Fibroblast of lung (primary cell): ENCODE measurements at places on chromosomes 2 and 18.
A peak's percentile ranks its signal among the peaks of the same experiment; 100 is the strongest.

- DNase-seq = no peak
These were observed 213.4 kb downstream of the RND3 start for GRCh38 chr2:150274108-150274507.

GRCh38 chr18:62682371-62682770, 33.0 kb upstream of the PHLPP1 start:
- DNase-seq = no peak

- peak; percentile 63 for DNase-seq
These were observed 41.5 kb upstream of the CAB39 start for GRCh38 chr2:230671117-230671516.

GRCh38 chr2:142877216-142877838, at the start of gene KYNU:
TSS of gene KYNU (plus strand) at chr2:142877664. CDS start at chr2:142885368, 7,704 bp downstream.
- peak; percentile 39 for DNase-seq

- no peak for DNase-seq
These were observed 20.2 kb downstream of the SCYGR8 start for GRCh38 chr2:227765788-227766372.

DNA sequence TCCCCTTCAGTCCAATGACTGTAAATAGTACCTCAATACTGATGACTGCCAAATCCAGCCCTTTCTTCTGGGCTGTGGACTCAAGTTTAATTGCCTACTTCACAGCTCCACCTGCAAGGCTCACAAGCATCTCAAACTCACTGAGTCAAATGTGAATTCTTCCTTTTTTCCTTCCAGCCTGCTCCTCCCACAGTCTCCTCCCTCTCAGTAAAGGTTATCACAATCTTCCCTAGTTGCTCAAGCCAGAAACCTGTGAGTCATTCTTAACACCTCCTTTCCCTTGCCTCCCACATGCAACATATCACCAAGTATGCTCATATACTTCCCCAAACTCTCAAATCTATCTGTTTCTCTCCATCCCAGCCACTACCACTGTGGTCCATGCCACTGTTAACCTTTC, 3.7 kb upstream of the MFSD6 start:
- DNase-seq = peak; percentile 60

GRCh38 chr2:46480562-46480961, 1.2 kb downstream of the TMEM247 start:
- DNase-seq = no peak

DNA sequence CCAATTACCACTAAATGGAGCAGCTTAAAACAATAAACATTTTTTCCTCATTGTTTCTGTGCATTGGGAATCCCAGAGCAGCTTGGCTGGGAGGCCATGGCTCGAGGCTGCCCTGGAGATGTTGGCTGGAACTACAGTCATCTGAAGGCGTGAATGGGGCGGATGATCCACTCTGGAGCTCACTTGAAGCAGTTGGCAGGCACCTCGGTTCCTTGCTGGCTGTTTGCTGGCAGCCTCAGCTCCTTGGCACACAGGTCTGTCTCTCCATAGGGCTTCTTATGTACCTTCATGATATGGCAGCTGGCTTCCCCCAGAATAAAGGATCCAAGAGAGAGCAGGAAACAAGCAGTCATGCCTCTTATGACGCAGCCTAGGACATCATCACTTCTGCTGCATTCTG, 227.0 kb upstream of the COPS8 start:
- DNase-seq = no peak

GRCh38 chr2:161415987-161416707, at the start of gene TBR1:
TSS of gene TBR1 (plus strand) at chr2:161416297. CDS start at chr2:161416411, 114 bp downstream.
- peak; percentile 21 for DNase-seq

- no peak for DNase-seq
These were observed 5.4 kb downstream of the SIX2 start for GRCh38 chr2:45003579-45004551.

DNA sequence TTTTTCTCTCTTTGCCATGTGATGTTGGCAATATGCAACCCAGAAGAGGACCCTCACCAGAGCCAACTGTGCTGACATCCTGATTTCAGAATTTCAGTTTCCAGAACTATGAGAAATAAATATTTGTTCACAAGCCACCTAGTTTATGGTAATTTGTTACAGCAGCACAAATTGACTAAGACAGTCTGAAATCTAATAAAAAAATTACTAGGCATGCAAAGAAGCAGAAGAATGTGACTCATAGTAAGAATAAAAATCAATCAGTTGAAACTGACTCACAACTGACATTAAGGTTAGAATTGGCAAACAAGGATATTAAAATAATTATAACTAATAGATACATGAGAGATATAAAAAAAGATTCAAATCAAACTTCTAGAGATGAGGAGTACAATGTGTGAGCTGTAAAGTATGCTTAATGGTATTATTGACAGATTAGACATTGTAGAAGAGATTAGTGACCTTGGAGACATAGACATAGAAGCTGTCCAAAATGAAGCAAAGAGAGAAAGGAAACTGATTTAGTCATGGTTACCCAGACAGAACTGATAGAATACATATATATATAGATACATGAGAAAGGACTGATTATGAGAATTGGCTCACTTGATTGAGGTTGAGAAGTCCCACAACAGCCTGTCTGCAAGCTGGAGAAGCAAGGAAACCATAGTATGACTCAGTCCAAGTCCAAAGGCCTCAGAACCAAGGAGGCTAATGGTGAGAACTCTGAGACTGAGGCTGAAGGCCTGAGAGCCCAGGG, 27.8 kb upstream of the TTC39C start:
- no peak for DNase-seq

- DNase-seq = peak; percentile 92
These were observed 36.8 kb upstream of the GPD2 start for GRCh38 chr2:156399224-156399949.

DNA sequence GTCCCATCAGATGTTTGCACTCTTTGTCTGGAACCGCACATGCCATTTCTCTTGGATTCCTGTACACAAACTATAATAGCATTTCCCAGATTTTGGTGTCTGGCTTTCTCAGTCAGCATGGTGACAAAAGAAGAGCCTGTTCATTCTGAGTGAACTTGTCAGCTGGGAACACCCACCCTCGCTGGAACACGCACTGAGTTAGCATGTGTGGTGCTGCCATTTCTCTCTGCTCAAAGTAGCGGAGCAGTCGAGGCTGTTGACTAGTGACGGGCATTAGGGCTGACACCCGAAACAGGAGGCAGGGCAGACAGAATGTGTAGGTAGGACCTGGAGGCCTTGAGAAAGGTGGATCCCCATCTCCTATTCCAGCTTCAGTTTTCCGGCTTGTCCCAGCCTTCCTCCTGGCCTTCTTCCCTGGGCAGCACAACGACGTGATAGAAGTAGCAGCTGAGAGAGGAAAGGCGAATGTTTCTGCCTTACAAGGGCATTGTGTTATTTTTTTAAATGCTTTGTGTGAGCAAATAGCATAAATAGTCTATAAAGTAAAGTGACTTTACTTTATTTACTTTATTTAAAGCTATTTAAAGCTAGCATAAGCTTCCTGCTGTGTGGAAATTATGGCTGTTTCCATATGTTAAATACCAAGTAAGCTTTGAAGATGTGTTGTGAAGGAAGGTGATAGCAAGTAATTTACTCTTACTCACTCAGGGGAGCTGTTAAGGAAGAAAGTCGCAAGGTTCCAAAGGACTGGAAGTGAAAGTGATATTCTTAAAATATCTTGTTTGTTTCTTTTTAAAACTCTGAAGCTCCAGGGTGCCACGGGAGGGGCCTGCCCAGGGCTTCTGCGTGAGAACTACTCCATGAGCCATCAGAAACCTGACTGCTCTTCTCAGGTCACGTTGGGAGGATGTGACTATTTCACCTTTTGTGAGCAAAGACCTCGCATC, 272.6 kb downstream of the NEDD4L start:
- no peak for DNase-seq

GRCh38 chr18:72075040-72075439, 469.1 kb downstream of the CBLN2 start:
- no peak for DNase-seq

GRCh38 chr2:55451699-55452098, 32.0 kb upstream of the CCDC88A start:
- DNase-seq = no peak

DNA sequence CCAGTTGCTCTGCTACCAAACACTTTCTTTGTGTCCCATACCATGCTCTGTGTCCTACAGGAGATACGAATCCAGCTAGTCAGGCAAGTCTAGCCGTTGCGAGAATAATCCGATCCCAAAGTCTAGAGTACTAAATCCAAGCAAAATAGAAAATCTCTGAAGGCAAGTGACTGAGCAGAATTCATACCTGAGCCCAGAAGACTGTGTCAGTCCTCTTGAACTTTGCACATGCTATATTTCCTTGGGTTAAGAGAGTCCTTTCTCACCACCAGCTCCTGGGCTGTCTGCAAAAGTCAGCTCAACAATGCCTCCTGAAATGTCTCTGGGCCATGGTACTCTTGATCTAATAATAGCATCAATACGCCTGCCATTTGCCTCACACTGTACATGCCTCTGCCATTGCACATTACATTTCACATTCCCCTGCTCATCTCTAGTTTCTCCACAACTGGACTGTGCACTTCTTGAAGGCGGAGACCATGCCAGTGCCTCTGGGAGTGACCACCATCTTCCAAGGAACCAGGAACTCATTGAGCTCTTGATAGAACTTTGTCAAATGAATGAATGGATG, 265.8 kb upstream of the ID2 start:
- DNase-seq = no peak

DNA sequence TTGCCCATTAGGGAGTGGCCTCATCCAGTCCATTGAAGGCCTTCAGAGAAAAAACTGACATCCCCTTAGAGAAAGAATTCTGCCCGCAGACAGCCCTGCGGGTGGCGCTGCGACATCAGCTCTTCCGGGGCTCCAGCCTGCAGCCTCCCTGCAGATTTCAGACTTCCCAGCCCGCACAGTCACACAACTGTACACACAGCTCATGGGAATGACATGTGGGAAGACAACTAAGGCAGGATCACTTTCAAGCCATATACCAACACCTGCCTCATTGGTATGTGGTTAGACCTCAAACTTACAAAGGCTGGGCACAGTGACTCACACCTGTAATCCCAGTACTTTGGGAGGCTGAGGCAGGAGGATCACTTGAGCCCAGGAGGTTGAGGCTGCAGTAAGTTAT, 24.8 kb upstream of the TUBB6 start:
- DNase-seq = peak; percentile 73

GRCh38 chr2:130378898-130379214, 23.0 kb downstream of the PTPN18 start:
- no peak for DNase-seq

DNA sequence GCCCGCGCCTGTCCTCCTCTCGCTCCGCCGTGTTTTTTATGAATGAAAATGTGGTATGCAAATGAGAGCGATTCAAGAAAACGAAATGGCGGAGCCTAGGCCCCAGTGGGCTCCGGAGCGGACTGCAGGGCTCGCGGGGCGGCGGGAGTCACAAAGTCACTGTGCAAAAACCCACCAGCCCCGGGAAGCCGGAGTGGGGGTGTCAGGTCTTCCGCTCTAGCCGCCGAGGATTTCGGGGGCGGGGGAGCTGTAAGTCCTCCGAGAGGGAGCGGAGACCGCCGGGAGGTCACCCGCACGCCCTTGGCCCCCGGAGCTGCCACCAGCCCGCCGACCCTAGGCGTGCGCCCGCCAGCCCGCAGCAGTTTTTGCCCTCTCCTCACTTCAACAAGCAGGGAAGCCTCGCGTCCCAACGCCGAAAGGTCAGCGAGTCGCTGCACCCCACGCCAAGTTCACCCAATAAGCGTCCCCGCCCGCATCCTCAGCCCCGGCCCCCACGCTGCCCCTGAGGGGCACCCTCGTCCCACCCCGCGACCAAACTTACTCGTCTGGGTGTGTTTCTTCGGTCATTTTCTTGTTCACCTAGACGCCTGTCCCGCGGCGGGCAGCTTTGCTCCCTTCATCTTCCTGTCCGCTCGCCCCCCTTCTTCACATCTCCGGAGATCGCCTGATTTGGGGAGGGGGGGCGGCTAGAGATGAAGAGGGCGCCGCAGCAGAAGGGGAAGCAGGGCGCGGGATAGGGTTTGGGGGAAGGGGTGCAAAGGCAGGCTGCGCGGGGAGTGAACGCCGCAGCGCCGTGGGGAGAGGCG, 775 bp downstream of the SPRED2 start:
- DNase-seq = peak; percentile 43

DNA sequence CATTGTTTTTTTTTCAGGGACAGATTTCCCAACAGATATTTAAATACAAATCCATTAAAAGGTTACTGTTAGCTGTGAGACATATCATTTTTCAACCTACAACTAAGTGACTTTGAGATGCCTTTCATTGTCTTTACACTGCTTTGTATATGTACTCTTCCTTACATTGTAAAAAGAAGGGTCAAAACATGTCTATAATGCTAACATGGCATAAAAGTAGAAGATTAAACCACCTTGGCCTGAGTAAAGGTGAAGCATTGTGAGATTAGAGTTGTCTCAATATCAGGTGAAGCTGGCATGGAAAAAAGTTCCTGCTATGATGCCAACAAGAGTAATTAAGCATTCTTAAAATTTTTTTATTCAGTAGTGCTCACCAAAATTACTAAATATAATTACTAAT, 1508.5 kb upstream of the NXPH2 start:
- no peak for DNase-seq

GRCh38 chr18:75592527-75592926, 165.0 kb upstream of the SMIM21 start:
- DNase-seq = peak; percentile 6

GRCh38 chr2:43927442-43927841, 68.3 kb downstream of the LRPPRC start:
- DNase-seq = no peak

- DNase-seq = no peak
These were observed 54.1 kb downstream of the DYSF start for GRCh38 chr2:71507476-71507875.

DNA sequence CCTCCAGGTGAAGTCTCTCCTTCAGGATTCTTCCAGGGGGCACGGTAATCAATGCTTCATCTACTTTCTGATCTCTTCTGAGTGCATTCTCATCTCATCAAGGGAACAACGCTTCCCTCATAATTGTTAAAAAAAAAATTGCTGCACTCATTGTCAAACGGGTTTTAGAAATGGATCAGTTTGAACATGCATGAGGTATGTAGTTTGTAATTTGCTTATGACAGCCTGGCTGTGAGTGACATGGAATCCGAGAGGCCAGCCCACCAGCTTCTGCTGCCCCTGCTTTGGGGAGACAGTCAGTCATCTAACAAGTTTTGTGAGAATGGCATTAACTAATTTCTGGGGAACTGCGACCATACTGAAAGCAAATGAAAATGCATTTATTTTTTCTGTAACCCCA, 791.9 kb upstream of the SOX11 start:
- no peak for DNase-seq

GRCh38 chr2:215401896-215402379, 33.9 kb downstream of the FN1 start:
- DNase-seq = peak; percentile 98

- peak; percentile 56 for DNase-seq
These were observed 12.8 kb upstream of the ALPP start for GRCh38 chr2:232365621-232366321.

GRCh38 chr18:80042785-80043184, 8.6 kb downstream of the RBFA start:
- no peak for DNase-seq
